ENCODE measurements at places on chromosomes 4 and X.

GRCh38 chr4:75340561-75340960 is 173.6 kb downstream of the RCHY1 start:
- no peak for DNase-seq

DNA sequence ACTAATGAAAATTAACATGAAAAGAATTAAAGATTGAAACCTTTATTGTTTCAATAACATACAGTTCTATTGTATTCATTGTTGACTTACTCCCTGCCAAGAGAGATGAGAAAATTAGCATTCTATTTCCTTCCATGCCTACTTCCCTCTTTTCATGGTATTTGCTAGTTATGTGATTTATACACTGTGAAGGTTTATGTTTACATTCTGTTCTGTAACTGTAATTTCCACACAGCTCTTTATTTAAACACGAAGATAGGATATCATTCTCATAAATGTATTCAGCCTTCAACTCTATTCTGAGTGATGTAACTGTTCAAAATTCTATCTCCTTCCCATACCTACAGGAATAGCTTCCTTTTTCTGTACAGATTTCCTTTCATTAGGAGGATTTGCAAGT is 6.6 kb downstream of the CCDC110 start:
- no peak for DNase-seq

DNA sequence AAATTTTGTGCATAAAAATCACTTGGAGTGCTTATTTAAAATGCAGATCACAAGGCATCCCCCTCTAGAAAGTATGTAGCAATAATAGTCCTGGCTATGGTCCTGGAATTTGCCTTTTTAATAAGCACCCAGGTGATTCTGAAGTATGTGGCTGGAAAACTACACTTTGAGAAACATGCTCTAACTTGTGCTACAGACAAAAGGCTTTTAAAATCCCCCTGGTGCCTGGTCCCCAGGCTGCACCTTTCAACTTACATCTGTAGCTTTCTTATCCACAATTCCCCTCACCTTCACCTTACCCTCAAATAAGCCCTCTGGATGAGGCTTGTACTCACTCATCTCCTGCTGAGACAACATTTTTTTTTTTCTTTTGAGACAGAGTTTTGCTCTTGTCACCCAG is 21.1 kb downstream of the ART3 start:
- DNase-seq: no peak

- no peak for DNase-seq
Observed at GRCh38 chr4:5845035-5845905, 47.6 kb downstream of the CRMP1 start.

DNA sequence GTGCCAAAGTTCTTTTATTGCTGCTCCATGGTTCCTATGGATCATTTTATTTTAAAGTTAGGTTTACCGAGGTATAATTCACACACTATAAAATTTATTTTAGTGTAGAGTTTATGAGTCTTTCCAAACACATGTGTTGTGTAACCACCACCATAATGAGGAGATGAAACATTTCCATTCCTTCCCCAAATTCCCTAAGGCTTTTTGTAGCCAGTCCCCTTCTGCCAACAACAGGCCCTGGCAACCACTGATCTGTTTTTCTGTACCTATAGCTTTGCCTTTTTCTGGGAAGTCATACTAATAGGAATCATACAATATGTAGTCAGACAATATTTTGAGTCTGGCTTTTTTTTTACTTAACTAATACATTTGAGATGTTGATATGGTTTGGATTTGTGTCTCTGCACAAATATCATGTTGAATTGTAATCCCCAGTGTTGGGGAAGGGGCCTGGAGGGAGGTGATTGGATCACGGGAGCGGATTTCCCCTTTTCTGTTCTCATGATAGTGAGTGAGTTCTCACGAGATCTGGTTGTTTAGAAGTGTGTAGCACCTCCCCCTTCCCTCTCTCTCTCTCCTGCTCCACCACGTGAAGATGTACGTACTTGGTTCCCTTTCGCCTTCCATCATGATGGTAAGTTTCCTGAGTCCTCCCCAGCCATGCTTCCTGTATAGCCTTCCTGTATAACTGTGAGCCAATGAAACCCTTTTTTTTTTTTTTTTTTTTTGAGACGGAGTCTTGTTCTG is 59.6 kb upstream of the DHX15 start:
- DNase-seq: no peak

All from AG08396 (cell line).